NCI-H345 (cell line): ENCODE measurements at places on chromosomes 16 and 17.

DNA sequence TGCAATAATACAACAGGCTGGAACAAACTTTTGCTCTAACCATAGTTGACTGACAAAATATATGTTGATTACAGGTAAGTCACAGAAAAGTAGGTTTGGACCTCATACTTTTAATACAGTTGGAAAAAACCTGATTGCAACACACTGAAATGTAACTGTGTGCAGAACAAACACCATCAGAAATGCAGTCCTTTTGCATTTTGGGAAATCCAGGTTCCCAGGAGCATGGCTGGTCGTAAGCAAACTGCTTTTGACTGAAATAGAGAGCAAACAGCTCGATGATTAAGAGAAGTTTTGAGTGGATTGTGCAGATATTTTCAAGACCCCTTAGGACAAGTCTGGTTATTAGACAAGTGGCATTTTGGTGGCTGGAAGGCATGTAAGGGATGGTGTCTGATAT, 8.0 kb downstream of the IGF2BP1 start:
- no peak for DNase-seq

- no peak for DNase-seq
These were observed 37.5 kb upstream of the RBFOX3 start for GRCh38 chr17:79648181-79648831.

- no peak for DNase-seq
These were observed 17.2 kb downstream of the CD7 start for GRCh38 chr17:82300228-82300627.

- DNase-seq = no peak
These were observed 119.1 kb upstream of the XYLT1 start for GRCh38 chr16:17589898-17590297.

GRCh38 chr16:53099318-53100130, 44.7 kb downstream of the CHD9 start:
- peak; percentile 82 for DNase-seq

GRCh38 chr16:49049644-49050043, 232.0 kb downstream of the CBLN1 start:
- DNase-seq = no peak

GRCh38 chr16:50960517-50961202, 190.4 kb downstream of the SALL1 start:
- no peak for DNase-seq

DNA sequence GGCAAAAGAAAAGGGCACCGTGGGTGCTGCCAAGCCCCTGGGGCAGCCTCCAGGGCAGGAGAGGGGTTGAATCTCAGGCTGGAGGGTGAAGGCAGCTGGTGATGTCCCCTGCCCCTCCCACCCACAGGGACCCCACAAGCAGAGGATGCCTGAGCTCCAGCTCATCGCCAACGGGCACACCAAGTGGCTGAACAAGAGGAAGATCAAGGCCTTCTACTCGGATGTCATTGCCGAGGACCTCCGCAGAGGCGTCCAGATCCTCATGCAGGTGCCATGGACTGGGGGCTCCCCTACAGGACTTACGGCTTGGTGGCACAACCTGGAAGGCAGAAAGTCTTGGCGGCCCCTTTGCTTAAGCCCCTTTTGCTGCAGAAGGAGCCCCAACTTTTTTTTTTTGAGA, 21.8 kb downstream of the SLC12A3 start:
- DNase-seq = no peak
